ENCODE measurements at places on chromosomes 11 and 22.

GRCh38 chr11:2863276-2863618 is 22.3 kb downstream of the CDKN1C start:
- no peak for DNase-seq

DNA sequence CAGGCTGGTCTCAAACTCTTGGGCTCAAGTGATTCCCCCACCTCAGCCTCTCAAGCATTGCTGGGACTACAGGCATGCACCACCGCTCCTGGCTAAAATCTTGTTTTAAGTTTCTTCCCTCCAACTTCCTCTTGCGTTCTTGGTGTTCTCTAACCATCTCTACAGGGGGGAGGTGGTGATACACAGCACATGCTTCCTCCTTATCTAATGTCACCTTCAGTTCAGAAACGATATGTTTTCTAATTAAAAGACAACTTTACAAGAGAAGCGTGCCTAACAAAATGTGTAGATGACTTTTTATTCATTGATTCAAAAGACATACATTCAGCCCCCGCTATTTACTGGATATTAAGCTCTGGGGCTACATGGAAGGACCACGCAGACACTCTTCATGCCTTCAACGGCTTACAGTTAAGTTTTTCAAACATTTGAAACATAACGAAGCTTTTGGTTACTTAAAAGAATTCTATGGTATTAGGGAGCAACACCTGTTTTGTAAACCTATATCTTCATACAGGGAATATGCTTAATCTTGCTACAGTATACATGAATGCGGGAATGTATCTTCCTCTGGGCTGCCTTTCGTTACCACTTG is 933 bp upstream of the DLAT start:
- no peak for DNase-seq

DNA sequence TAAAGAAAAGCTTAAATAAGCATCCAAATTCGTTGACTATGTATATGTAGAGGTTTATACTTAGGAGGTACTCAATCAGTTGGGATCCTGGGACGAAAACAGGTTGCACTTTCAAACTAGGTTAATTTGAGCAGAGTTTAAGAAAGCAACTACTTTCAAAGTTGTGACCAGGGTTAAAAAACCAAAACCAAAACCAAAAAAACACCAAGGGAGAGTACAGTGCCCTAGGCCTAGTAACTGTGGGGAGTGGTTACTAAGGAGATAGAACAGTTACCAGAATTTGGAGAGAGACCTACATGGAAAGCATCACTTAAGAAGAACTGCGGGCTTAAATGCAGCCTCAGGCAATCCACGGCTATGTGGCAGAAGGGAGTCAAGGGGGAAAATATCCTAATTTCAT is 148.3 kb downstream of the JRKL start:
- DNase-seq: no peak

GRCh38 chr11:1836011-1836945 is 1.5 kb downstream of the SYT8 start:
- no peak for DNase-seq

DNA sequence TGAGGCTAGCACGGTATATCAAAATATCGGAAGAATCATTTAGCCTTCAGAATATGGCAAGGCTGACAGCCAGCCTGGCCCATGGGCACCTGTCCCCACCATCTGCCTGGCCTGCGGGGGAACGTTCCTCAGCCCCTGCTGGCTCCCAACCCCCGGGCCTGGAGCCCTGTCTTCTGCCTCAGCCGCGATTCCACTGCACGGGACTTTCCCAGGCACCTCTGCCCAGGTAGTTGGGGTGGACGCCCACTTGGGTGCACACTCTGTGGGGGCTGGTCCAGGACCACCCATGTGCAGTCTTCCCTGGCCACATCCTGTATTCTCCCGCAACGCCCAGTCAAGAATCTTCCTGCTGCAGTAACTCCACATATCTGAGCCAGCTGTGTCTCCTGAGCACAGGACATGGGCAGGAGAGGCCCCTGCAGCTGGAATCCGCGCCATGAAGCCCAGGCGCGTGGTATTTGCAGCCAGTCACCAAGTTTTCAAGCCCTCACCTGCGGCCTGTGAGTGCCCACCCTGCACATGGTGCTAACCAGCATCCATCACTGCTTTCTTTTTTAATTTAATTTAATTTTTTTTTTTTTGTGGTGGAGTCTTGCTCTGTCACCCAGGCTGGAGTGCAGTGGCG is 77.9 kb downstream of the KCNQ1 start:
- DNase-seq: no peak

DNA sequence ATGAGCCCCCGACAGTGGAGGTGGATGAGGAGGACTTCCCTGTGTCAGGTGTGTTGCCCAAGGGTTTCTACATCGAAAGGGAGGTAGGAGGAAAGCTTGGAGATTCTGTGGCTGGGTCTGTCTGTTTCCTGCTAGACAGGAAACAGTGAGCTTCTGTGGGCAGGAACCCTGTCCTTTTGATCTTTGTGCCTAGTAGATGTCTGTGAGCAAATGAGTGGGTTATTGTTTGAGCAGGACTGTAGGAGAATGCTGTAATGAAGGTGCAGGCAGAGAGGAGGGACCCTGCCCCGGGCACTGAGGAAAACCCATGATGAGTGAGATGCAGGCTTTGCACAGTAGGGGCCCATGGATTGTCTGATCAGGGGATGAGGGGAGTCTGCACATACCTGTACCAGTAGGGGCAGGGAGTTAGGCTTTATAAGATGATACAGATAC is 14.0 kb downstream of the USP35 start:
- no peak for DNase-seq

DNA sequence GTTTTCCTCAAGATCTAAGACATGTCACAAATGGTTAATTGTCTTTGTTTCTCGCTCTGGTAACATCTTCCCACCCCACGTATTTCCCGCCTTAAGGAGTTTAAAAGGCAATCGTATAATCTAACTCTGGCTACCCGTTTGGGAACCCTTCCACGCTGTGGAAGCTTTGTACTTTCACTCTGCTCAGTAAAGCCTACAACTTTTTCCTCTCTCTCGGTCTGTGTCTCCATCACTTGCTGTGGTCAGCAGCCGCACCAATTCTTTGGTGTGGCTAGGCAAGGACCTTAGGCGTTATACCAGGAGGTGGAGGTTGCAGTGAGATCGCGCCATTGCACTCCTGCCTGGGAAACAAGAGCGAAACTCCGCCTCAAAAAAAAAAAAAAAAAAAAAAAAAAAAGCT is 1430.1 kb downstream of the LRRC4C start:
- no peak for DNase-seq

- DNase-seq: peak; percentile 19
Measured at GRCh38 chr22:22565981-22566380, 6.9 kb upstream of the PRAME start.

DNA sequence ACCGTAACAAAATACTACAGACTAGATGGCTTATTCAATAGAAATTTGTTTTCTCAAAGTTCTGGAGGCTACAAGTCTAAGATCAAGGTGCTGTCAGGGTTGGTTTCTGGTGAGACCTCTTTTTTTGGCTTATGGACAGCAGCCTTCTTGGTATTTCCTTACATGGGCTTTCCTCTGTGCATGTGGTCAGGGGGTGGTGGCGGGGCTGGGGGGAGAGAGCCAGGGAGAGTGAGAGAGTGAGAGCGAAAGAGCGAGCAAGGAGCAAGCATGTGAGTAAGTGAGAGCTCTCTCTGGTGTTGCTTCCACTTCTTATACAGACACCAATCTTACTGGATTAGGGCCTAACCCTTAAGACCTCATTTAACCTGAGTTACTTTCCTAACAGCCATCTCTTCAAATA is 181.5 kb downstream of the TMEM135 start:
- no peak for DNase-seq

- DNase-seq: no peak
Measured at GRCh38 chr22:41302021-41302767, 869 bp downstream of the ZC3H7B start.

GRCh38 chr11:46951864-46952263 is 15.3 kb downstream of the CSTPP1 start:
- no peak for DNase-seq

GRCh38 chr11:128809128-128809527 is 58.0 kb downstream of the KCNJ1 start:
- no peak for DNase-seq

DNA sequence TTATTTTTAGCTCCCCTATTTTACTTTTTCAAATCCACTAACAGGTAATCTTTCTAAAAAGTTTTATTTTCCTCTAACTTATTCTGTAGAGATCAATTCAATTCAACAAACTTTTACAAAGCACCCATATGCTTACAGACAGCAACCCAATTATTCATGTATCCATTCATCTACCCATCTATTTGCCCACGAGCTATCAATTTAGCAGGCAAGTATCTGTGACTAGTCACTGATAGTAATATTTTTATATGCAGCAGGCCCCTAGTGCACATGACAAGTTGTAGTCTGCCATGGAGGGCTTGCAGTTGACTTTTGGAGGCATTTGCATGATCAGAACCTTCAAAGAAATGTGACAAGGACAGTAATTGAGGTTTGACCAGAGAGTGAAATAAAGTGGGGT is 753.2 kb upstream of the TENM4 start:
- no peak for DNase-seq

GRCh38 chr22:18024956-18025720 is 777 bp upstream of the MICAL3 start:
- DNase-seq: no peak

DNA sequence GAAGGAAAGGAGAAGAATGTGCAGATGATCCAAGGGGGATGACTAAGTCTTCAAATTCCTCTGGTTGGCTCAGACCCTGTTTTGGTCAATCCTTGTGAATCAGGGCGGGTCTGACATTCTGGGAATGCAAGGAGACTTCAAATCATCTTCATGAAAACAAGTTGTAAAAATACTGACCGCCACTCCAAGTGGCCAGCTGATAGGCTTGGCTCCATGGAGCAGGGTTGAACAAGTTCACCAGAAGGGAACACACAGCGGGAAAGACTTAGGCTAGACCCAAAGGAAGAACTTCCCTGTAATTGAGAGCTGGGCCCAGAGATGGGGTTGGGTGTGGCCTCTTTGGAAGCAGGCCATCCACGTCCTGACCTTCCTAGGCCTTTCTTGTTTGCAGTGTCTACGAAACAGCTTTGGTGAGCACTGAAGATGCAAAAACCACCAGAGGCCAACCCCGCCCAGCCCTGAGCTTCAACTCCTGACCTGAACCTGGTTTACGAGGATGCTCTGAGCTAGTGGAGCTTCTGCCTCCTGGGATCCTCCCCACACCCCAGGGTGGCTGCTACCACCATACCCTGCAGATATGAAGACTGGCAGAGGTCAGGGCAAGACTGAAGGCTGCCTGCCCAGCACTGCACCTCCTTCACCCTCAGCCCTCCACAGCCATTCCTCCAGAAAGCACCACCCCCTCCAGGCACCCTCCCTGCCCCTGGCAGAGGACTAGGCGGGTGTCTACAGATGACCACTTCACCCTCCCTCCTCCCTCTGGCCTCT is 26.1 kb downstream of the GDPD5 start:
- peak; percentile 97 for DNase-seq

DNA sequence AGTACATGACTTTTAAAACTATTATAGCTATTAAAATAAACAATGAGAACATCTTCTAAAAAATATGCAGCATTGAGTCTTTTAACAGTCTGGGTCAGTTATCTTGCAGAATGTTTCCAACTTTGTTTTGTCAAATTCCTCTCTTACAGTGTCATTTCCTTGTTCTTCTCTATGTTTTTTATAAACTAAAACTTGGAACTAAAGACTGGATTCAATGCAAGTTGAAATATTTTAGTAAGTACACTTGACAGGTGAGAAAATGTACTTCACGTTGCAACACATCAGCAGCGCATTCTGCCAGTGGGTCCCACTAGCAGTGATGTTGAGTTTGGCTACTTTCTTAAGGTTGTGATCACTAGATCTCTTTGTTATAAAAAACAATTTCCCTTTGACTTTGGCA is 1407.6 kb upstream of the RAG2 start:
- peak; percentile 63 for DNase-seq

GRCh38 chr22:33578752-33579151 is 341.5 kb downstream of the LARGE1 start:
- DNase-seq: no peak

- no peak for DNase-seq
Measured at GRCh38 chr11:64015935-64016845, 19.5 kb upstream of the FLRT1 start.

GRCh38 chr22:47195156-47195483 is 432.7 kb downstream of the TBC1D22A start:
- DNase-seq: no peak

- no peak for DNase-seq
Measured at GRCh38 chr11:73758451-73758850, 2.4 kb downstream of the RAB6A start.

DNA sequence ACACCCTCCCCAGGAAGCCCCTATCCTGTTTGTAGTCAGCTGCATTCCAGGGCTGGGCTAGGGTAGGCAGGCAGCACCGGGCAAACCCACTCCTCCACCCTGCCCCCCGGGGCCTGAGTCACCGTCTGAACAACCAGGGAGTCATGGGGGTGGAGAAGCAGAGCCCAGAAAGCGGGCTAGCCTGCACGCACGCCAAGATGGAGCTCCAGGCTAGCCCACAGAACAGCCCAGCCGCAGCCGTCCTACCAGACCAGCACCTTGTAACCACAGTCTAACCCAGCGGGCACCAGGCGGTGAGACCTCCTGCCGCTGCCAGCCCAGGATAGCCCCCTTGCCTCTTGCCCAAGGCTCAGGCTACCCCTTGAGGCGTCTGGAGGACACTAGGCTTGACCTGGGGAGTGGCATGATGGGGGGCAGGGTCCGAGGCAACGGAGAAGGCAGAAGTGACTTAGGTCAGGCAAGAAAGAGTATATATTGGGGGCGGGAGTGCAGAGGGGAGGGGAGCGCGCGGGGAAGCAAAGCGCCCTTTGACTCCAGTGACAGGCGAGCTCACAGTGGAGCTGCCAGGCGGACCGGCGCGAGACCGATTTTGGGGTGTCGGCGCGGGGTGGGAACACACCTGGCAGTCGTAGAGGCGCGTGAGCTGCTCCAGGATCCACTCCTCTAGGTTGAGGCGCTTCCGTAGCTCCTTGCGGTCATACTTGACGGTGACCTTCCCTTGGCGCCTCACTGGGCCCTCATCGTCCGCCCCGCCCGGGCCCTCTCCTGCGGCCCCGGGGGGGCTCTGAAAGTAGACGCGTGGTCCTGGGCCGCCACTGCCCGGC is 734 bp downstream of the PPP1R14B start:
- DNase-seq: peak; percentile 98

GRCh38 chr22:45720839-45721378 is 49.3 kb downstream of the ATXN10 start:
- no peak for DNase-seq

DNA sequence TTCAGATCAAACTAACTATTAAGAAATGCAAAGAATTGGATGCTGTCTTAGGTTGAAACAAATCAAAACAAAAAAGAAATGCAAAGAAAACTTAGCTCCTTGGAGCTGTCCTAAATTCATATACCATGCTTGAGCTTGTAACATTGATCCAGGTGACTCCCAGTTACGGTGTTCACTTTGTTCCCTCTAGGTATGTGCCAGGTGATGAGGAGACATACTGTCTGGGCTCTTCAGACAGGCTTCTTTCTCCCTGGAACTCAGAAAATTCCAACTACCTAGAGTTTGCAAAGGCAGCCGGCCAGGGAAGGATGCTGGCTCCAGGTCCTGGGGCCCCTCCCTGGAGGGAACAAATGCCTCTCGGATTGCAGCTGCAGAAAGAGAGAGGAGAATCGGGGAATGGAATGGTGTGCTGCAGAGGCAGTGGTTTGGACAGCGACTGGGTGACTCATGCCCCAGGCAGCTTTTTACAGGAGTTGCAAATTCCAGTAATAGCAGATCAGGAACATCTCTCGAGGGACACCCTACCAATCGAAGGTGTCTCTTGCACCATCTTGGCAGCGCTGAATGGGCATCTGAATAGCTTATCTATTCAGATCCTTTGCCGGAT is 12.3 kb upstream of the ASPHD2 start:
- peak; percentile 91 for DNase-seq

Measured in EL (cell line).